ENCODE measurements at places on chromosomes 4 and X.

DNA sequence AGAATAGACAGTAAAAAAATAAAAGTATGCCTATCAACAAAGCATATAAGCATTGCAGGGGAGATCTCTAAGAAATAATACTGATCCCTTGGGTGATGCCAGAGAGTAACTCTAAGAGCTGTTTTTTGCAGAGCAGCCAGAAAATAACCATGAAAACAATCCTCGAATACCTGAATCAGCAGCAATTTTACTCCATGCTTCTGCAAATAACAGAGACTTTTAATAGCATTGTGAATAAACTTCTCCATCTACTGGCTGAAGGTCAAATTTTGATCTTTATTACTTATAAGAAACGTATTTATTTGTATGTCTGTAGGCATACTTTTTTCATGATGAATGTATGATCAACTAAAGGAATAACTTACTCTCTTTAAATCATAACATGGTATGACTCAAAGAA, 334.5 kb downstream of the GALNTL6 start:
- H3K4me1 ChIP-seq, result no peaks in the 10 kb centered on the region
- no peaks in the 10 kb centered on the region for H3K27me3 ChIP-seq
- H3K36me3 ChIP-seq, result no peaks in the 10 kb centered on the region
- H3K27ac ChIP-seq, result no peak overlapping the region
- no peak overlapping the region for H3K4me3 ChIP-seq
- DNase-seq, result no peak

- H3K36me3 ChIP-seq, result peaks cover 26% of the 10 kb centered on the region
- no peaks in the 10 kb centered on the region for H3K27me3 ChIP-seq
- DNase-seq, result no peak
Measured at GRCh38 chr4:128271551-128271950, 16.1 kb downstream of the PGRMC2 start.

GRCh38 chrX:17679820-17680219, 57.5 kb upstream of the SCML1 start:
- no peaks in the 10 kb centered on the region for H3K4me1 ChIP-seq
- H3K36me3 ChIP-seq, result no peaks in the 10 kb centered on the region
- H3K27me3 ChIP-seq, result no peaks in the 10 kb centered on the region
- H3K27ac ChIP-seq, result no peak overlapping the region
- no peak overlapping the region for H3K4me3 ChIP-seq

DNA sequence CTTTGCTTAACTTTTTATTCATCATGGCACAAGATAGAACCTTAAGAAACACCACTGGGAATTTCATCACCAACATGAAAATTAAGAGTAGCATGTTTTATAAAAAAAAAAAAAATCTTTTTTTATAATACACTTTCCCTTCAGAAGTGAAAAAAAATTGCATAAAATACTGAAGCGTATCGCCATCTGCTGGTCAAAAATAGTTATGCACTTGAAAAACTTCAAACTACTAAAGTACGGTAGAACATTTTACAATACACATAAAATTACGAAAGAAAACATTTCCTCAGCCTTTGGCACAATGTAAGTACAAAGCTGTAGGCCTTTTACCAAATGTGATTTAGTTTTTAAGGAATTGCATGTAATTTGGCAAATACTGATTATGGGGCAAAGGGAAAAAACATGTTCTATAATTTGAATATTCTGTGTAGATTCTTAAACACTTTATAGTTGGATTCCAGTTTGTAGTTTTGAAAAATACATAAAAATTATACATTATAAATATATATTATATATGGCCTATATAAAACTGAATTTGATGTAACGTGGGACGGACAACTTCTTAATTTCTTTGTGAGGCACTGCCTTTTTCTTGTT, 26.5 kb downstream of the HCCS start:
- H3K4me3 ChIP-seq, result no peak overlapping the region
- no peak overlapping the region for H3K27ac ChIP-seq
- H3K27me3 ChIP-seq, result no peaks in the 10 kb centered on the region
- no peaks in the 10 kb centered on the region for H3K4me1 ChIP-seq
- no peaks in the 10 kb centered on the region for H3K36me3 ChIP-seq
- peak; percentile 28 for DNase-seq

DNA sequence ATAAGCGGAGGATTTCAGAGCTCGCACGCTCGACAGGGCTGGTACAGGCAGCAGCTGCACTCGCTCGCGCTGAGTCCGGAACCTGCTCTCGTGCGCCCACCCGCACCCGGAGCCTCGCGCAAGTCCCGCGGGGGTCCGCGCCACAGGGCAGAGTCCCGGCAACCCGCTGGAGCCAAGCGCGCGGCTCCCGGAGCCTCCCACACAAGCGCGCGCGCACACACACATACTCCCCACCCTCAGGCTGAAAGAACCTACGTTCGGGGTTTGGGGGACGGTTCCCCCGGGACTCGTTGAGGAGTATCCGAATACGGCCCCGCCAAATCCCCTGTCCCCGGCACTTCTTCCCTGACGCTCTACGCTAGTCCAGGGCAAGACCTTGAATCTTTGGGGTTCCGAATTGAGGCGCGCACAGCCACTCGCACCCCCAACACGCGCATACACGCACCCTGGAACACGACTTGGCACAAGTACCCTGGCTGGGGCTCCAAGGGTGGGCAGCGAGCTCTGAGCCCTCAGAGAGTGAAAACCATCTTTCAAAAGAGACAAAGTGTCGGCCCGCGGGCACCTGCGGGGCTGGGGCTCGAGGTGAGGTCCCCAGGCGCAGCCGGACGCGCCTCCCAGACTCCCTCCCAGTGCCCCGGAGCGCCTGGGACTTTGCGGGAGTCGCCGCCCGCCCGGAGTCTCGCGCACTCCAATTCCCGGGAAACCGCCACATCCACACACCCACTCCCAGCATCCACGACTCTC, 952 bp downstream of the ANOS1 start:
- DNase-seq, result no peak
- H3K4me3 ChIP-seq, result no peak overlapping the region
- no peaks in the 10 kb centered on the region for H3K4me1 ChIP-seq
